ENCODE measurements at places on chromosomes 16 and 17.

GRCh38 chr17:69066482-69066881, 5.8 kb upstream of the ABCA9 start:
- no peak for DNase-seq

DNA sequence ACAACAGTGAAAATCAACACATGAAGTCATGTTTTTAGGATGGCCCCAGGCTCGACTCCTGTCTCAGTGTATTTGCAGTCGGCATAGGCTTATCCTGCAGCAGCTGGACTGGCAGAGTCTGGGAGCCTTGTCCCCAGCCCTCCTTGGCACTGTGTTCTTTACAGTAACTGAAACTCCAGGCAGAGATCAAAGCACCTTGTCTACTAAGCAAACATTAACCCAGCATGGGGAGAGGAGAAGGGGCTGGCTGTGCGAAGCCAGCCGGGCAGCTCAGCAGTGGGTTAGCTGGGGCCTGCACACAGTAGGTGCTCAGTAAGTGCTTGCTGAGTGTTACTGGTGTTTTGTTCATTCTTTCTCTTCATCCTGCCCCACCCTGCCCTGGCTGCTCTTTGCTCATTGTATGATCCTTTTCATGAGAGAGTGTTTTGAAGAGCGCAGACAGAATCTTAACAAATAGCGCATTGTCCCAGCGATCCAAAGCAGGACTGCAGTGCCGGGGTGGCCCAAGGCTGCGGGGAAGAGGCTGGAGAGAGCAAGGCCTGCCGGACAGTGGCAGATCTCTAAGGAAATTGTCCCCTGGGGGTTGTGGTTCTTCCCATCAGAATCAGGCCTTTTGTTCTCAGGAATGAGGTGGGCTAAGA, 23.5 kb upstream of the ITGB4 start:
- DNase-seq = no peak

DNA sequence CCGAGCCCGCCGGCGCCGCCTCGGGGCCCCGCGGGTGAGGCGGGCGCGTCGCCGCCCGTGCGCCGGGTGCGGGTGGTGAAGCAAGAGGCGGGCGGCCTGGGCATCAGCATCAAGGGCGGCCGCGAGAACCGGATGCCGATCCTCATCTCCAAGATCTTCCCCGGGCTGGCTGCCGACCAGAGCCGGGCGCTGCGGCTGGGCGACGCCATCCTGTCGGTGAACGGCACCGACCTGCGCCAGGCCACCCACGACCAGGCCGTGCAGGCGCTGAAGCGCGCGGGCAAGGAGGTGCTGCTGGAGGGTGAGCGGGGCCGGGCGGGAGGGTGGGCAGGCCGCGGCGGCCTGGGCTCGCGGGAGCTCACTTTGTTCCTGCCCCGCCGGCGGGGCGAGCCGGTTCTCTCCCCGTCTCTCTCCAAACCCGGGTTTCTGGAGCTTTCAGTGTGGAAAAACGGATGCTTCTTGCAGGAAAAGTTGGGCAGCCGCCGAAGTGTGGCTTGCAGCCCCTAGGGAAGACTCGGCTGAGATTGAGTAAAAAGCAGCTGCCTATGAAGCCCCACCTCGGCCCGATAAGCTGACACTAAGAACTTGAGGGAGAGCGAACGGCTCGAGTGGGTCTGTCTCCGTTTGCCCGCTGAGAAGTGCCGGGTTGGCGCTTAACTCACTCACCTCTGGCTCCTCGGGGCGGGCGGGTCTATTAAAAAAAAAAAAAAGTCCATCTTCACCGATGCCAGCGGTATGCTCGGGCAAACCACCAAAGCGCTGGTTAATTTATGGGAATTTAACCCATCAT, 677 bp downstream of the SNTB2 start:
- peak; percentile 47 for DNase-seq

- no peak for DNase-seq
These were observed 1.9 kb downstream of the RASL10B start for GRCh38 chr17:35733366-35733765.

- peak; percentile 61 for DNase-seq
These were observed 132.0 kb downstream of the ANKRD11 start for GRCh38 chr16:89358030-89359005.

DNA sequence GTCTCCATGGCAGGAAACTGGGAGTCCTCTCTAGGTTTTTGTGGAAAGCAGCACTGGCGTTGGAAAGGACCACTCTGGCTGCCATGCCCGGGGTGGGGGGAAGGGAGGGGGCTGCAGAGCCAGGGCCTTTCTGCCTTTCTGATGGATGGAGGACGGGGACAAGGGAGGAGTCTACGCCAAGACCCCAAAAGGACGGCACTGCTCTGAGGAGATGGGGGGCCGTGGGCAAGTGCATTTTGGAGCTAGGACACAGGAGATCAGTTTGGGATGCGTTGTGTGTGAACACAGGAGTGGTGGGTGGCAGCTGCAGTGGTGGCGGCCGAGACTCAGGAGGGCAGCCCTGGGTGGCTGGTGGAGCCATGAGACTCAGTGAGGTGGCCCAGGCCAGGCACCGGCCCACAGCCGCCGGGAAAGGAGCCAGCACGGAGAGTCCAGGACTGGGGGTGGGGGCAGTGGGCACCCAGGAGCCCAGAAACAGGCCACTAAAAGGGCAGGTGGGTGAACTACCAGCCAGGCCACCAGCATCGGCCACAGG, 2.0 kb downstream of the CENPX start:
- DNase-seq = no peak

DNA sequence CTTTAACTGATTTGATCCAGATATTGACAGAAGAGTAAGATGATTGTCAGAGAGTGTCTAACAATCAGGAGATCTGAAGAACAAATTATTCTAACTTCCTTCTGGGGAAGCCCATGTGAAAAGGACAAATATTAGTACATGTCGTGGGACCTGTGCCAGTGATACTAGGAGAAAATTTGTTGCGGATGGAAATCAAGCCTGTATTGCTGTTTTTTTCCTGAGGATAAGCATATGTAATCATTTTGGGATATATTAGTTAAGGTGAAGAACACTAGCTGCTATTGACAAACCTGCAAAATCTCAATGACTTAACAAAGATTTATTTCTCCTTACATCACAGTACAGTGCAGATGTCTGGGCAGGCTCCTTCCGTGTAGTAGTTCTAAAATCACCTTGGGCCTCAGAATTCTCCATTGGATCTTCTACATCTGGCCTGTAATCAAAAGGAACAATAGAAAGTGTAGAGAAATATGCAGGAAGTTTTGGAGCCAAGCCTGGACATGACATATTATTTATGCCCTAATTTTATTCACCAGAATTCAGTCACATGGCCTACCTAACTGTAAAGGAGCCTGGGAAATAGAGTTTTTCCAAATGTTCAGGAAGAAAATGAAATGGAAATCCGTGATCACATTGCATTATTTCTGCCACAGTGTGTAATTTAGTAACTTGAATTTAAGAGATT, 58.3 kb downstream of the CYB561 start:
- DNase-seq = no peak

DNA sequence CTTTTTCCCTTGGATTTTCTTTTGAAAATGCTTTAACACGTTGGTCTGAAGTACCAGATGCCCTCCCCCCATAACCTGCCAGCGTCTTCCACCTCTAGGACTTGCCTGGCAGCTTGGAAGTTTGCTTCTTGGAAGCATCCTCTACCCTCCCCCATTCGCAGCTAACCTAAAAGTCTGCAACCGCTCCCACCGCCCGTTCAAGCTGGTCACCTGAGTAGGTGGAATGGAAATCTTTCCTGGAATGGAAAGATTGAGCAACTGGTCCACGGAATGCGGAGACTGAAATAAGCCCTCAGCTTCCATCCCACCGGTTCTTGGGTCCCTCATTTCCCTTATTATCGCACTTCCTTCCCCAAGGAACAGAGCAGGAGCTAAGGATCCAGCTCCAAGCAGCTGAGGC, 31.4 kb downstream of the HS3ST3B1 start:
- no peak for DNase-seq

DNA sequence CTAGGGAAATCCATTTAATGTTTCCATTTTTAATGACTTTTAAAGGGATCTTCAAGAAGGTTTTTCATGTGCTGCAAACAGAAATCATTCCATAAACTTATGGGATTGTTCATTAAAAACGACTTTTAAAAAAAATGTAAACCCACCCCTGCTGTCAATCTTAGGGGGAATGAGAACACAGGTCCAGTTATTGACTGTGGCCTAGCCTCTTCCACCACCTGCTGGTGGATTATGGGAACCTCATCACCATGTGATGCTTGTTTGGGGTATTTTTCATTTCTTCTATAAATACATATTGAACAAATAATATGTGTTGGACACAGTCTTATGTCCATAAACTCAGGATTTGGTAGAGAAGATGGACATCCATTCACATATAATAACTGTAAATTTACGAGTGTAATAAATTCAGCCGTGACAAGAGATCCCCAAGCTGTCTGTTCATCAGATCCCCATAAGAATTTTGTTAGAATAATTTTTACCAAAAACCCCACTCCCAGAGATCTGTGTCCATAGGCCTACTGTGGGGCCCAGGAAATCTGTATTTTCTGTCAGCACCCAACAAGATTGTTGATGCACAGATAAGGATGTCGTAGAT, 42.0 kb upstream of the TMC5 start:
- peak; percentile 36 for DNase-seq

- DNase-seq = no peak
These were observed 109.5 kb upstream of the ZNF750 start for GRCh38 chr17:82949361-82949760.

DNA sequence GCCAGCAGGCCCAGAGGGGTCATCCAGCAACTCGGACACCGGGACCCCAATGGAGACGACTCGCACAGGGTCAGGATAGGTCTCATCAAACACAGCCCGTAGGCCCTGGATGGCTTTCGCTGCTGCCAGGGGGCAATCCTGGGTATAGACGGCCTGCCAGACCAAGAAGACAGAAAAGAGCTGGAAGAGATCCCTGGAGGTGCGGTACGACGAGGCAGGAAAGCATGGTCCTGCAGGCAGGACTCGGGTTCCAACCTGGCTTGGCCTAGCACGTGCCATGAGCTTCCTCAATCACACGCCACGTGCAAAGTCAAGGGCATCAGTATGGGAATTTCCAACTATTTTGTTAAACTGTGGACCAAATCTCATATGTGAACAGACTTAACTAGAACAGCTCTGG, 6.3 kb upstream of the EXOSC6 start:
- DNase-seq = no peak

DNA sequence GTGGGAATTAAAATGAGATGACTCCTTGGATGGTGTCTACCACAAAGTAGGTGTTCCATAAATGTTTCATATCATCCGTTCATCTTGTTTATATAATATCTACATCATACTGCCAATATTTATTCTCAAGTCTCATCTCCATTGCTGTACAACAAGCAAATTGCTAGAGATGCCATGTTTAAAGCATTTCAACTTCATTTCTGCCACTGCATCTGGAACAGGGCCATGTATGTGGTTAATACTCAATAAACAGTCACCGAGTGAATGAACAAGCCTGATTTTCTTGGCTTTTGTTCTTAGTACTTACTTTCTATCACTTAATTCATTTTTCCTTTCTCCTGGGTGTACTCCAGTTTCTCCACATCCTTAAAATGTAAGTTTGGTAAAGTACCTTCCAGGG, 107.6 kb downstream of the KCNJ2 start:
- no peak for DNase-seq

DNA sequence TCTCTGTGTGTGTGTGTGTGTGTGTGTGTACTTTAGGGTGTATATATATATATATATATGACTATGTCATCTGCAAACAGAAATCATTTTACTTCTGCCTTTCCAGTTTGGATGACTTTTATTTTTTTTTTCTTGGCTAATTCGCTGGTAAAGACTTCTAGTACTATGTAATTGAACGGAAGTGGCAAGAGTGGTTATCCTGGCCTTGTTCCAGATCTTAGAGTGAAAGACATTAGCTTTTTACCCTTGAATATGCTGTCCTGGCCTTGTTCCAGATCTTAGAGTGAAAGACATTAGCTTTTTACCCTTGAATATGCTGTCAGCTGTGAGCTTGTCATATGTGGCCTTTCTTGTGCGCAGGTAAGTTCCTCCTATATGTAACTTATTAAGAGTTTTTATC, 72.7 kb upstream of the MYOCD start:
- DNase-seq = no peak

DNA sequence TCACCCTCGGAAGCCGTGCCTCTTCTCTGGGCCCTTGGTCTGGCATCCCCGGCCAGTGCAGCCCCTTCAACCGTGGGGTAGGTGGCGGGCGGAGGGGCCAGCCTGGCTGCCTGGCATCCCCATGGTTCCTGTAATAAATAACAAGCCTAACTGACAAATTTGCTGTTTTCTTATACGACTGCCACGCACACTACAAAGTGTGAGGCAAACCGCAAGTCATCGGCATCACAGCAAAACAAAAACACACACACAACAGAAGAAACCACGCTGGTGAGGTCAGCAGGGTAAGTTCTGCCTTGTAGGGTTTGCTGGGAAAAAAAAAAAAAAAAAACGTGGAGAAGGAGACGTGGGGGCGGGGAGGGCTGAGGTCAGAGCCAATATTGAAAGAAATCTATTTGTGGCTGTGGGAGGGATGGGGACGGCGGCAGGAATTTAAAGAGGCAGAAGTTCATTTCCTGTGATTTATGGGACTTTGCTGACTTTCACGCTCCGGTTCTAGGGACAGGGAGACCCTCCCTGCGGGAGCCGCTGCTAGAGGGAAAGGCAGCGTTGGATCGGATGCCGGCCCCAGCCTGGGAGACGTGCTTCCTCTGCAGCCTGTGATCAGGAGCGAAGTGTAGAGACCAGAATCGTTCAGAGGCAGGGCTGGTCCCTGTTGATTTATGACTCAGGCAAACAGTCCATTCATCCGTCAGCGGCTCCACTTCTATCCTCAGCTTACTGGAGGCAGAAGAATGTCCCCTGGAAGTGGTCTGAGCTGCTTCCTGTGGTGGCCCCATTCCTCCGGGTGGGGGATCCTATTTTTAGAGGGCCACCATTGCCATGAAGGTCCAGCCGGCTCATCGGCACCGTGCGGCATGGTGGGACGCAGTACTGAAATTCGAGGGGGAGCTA, 162.8 kb downstream of the FOXL1 start:
- no peak for DNase-seq

GRCh38 chr16:89737341-89738071, 16.2 kb downstream of the ZNF276 start:
- DNase-seq = peak; percentile 65

GRCh38 chr17:28347261-28347891, 10.0 kb downstream of the POLDIP2 start:
- DNase-seq = no peak
